ENCODE measurements at places on chromosomes 13 and 19. TPM values are rescaled to one million over a fixed set of nuclear protein-coding genes. Genes with fewer than 3 reads are reported as not detected.

GRCh38 chr19:1854542-1855039, 6.3 kb upstream of the REXO1 start:
- no peaks in the 10 kb centered on the region for H3K36me3 ChIP-seq
- H3K27me3 ChIP-seq = no peaks in the 10 kb centered on the region
- no peak for DNase-seq
- no peak overlapping the region for H3K4me3 ChIP-seq

DNA sequence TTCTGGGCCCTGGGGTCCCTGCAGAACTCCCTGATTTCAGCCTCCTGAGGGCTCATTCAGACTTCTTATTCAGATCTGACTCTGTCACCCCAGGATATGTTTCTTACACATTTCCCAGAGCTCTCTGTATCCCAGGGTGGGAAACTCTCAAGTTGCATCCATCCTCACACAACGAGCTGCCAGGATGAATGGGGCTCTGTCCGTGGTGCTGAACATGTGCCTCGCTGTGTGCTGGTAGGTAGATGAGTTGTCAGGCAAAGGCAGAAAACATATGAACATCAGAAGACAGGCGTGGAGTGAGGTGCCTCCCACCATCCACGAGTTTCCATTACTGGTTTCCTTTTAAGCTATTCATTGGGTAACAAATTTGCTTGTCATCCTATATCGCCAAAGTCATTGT, 11.4 kb upstream of the IGFL1 start:
- H3K4me3 ChIP-seq = no peak overlapping the region
- DNase-seq = no peak
- H3K36me3 ChIP-seq = no peaks in the 10 kb centered on the region
- H3K27me3 ChIP-seq = peaks cover 22% of the 10 kb centered on the region
- no peak overlapping the region for H3K27ac ChIP-seq

GRCh38 chr19:4594201-4594600, 34.7 kb upstream of the SEMA6B start:
- no peak overlapping the region for H3K27ac ChIP-seq
- H3K4me3 ChIP-seq = no peak overlapping the region
- DNase-seq = no peak
- peaks cover 35% of the 10 kb centered on the region for H3K27me3 ChIP-seq
- H3K4me1 ChIP-seq = peaks cover 5% of the 10 kb centered on the region

- H3K4me3 ChIP-seq = no peak overlapping the region
- no peaks in the 10 kb centered on the region for H3K36me3 ChIP-seq
- H3K4me1 ChIP-seq = no peaks in the 10 kb centered on the region
- H3K27ac ChIP-seq = no peak overlapping the region
- H3K27me3 ChIP-seq = peaks cover 13% of the 10 kb centered on the region
Observed at GRCh38 chr19:55197528-55197927, 11.8 kb downstream of the PTPRH start.

Gene PSMD8
- total RNA-seq = 162 TPM

DNA sequence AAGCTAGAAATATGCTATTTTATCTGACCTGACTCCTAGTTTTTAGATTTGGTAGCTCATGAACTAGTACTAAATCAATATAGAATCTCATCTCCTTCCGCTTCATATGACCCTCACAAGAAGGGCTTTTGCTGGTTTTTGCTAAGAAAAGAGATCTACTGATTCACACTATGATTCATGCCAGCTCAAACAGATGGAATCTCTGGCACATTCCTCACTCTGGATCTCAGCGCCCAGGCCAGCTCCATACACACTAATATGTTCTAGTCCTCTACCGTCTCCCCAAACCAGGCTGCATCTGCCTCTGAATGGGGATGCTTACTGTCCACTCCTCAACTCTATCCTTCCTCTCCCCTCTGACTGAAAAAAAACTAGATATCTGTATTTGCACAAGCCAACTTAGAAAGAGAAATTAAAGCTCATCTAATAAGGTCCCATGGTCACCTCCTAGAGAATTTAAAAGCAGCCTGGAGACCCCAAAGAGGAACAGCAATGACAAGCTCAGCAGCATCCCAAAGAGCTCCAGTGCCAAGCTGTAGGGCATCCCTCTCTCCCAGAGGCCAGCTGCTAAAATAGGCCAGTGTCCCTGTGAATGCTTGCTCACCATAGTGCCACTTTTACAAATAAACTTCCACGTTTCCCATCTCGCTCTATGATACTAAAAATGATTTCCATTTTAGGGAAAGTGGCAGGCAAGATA, 74.9 kb downstream of the LHFPL6 start:
- H3K4me1 ChIP-seq = peaks cover 58% of the 10 kb centered on the region
- H3K36me3 ChIP-seq = no peaks in the 10 kb centered on the region
- no peak for DNase-seq
- H3K27ac ChIP-seq = peak overlapping the region; percentile 81

Gene F2RL3
- total RNA-seq = 0.08 TPM

DNA sequence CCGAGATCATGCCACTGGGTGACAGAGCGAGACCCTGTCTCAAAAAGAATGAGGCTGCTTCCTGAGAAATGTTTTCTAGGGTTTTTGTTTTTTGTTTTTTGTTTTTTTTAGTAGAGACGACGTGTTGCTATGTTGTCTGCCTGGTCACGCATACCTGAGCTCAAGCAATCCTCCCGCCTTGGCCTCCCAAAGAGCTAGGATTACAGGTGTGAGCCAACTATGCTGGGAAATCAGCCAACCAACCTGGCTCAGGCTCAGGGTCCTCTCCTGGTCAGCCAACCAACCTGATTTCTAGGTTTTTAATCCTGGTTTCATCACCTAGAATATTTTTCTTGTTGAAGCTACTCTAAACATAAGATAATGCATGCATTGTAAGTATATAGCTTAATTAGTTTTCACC, 7.8 kb downstream of the DHX34 start:
- no peak overlapping the region for H3K4me3 ChIP-seq
- H3K36me3 ChIP-seq = peaks cover 60% of the 10 kb centered on the region
- H3K27ac ChIP-seq = no peak overlapping the region
- no peaks in the 10 kb centered on the region for H3K4me1 ChIP-seq
- no peak for DNase-seq

Gene OVOL3
- not detected for total RNA-seq

DNA sequence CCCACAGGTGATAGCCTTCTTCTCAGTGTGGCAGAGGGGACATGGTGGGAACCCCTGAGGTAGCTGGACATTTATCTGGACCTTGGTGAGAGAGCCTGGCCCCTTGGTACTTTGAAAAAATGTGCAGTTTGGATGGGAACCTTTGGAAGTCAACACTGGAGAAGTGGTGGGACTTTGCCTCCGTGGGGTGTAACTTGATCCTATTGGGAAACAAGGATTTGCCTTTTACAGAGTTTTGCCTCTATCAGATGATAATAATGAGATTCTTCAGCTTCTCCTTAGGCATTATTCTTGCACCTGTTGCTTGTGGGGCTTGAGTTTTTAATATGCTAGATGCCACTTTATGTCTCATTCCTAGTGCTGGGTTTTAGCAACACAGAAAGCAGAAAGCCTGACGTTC, 99.0 kb downstream of the ERCC5 start:
- H3K27ac ChIP-seq = no peak overlapping the region
- no peak overlapping the region for H3K4me3 ChIP-seq
- no peaks in the 10 kb centered on the region for H3K4me1 ChIP-seq
- H3K36me3 ChIP-seq = no peaks in the 10 kb centered on the region
- H3K27me3 ChIP-seq = peaks cover 39% of the 10 kb centered on the region
- no peak for DNase-seq

DNA sequence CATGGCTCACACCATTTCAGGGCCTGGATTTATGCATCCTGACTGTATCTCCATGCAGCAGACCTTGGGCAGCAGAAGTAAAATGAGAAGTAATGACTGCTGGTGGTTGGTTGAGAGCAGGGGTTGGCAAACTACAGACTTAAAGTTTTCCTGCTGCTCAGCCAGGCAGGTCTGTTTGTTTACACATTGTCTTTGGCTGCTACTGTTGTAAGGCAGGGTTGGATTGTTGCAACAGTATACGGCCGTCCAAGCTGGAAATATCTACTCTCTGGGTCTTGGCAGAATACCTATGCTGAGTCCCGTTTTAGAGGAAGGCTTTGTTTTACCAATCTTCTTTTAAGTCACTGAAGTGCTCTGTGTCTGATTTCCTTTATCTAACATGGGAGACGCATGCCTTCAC, 13.5 kb downstream of the SNRNP70 start:
- no peak overlapping the region for H3K4me3 ChIP-seq
- peaks cover 40% of the 10 kb centered on the region for H3K36me3 ChIP-seq
- no peak for DNase-seq

- no peak overlapping the region for H3K27ac ChIP-seq
- no peaks in the 10 kb centered on the region for H3K4me1 ChIP-seq
- no peak for DNase-seq
- H3K27me3 ChIP-seq = no peaks in the 10 kb centered on the region
Observed at GRCh38 chr13:79141082-79141481, 265.0 kb downstream of the RBM26 start.

DNA sequence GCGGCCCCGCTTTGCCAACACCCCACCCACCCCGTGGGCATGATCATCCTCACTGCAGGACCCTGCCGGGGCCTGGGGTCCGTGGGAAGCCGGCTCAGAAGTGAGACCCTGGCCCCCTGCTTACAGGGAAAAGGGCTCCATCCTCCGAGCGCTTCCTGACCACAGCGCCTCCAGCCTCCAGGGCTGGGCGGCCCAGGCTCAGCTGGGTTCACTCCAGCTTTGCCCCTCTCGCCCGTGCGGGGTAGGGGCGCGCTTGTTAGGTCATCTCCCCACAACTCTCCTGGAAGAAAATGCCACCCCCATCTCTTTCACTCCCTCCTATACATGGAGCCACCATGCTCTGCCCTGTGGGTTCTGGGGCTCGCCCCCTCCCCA, 6.6 kb upstream of the C1QTNF9B start:
- no peaks in the 10 kb centered on the region for H3K36me3 ChIP-seq
- H3K4me1 ChIP-seq = peaks cover 14% of the 10 kb centered on the region
- H3K27me3 ChIP-seq = no peaks in the 10 kb centered on the region
- no peak overlapping the region for H3K27ac ChIP-seq
- DNase-seq = no peak

Gene OR7C1
- total RNA-seq = not detected

DNA sequence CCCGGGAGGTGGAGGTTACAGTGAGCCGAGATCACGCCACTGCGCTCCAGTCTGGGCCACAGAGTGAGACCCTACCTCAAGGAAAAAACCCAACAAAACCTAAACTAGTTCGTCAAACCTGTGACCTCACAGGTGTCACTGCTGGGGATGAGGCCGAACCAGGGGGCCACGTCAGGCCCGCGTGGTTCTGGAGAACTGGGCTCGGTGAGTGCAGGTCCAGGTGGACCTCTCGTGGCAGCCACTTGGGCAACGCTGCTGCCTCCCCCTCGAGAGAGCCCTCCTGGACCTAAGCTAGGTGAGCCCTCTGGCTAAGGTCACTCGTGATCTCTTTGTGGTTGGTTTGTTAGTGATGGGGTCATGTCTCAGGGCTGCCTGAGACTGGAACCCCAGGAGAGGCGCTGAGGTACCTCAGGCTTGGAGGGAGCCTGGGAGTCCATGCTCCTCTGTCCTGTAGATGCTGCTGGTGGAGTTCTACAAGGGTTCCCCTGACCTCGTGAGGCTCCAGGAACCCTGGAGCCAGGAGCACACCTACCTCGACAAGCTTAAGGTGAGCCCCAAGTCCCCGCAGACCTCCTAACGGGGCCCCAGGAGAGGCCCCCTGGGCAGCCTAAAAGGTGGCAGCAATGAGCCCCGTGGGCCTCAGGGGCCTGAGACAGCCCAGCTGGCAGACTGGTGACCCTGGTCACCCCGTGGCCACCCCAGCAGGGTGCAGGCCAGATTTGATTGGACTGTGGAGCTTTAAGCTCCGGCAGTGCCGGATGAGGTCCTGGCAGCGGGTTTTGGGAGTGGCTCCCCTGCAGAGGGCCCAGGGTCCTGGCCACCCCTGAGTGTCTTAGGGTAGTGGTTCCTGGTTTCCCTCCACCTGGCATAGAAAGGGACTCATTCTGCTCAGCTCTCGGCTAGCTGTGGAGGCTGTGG, 15.6 kb downstream of the MPND start:
- H3K36me3 ChIP-seq = peaks cover 12% of the 10 kb centered on the region
- H3K4me1 ChIP-seq = peaks cover 8% of the 10 kb centered on the region
- peak; percentile 80 for DNase-seq
- no peaks in the 10 kb centered on the region for H3K27me3 ChIP-seq

GRCh38 chr13:43661161-43661830, 125.5 kb downstream of the ENOX1 start:
- H3K27me3 ChIP-seq = no peaks in the 10 kb centered on the region
- no peak overlapping the region for H3K4me3 ChIP-seq
- no peak for DNase-seq
- H3K4me1 ChIP-seq = peaks cover 26% of the 10 kb centered on the region

Gene RNASEH2A
- total RNA-seq = 7.6 TPM

DNA sequence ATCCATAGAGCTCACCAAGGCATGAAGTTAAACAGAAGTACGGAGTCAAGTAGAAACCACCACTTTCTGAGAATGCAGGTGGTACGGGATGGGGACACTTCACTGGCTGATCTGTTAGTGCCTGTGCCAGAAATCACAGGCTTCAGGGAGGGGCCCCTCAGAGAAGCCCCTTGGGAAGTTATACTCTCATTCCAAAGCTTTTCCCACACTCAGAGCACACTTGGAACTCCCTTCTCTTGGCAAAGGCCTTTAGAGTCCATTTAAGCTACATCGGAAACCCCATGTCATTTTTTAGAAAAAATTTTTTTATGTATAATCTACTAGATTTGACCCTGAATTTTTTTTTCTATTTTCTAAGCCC, 80.7 kb upstream of the WASF3 start:
- H3K4me1 ChIP-seq = peaks cover 19% of the 10 kb centered on the region
- peak overlapping the region; percentile 75 for H3K27ac ChIP-seq
- peak overlapping the region; percentile 58 for H3K4me3 ChIP-seq

Gene RUBCNL
- 0.78 TPM for total RNA-seq

DNA sequence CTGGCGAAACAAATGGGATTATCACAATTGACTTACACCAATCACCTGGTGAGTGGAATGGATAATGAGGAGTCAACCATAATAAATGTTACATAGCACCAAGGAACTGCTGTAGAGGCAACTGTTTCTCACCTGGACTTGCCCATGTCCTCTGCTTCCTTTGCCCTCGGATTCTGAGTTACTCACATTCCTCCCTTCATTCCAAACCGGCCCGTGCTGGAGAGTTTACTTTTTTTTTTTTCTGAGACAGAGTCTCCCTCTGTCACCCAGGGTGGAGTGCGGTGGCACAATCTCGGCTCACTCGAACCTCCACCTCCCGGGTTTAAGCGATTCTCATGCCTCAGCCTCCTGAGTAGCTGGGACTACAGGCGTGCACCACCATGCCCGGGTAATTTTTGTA, 41.5 kb upstream of the TSC22D1 start:
- no peaks in the 10 kb centered on the region for H3K27me3 ChIP-seq
- DNase-seq = no peak
- H3K4me1 ChIP-seq = peaks cover 12% of the 10 kb centered on the region
- no peaks in the 10 kb centered on the region for H3K36me3 ChIP-seq
- no peak overlapping the region for H3K27ac ChIP-seq

Gene ANKLE1
- 0.99 TPM for total RNA-seq

Gene ZNF135
- 5.5 TPM for total RNA-seq

Gene HAUS8
- 11.6 TPM for total RNA-seq

- H3K36me3 ChIP-seq = no peaks in the 10 kb centered on the region
- no peak overlapping the region for H3K4me3 ChIP-seq
- no peak for DNase-seq
- H3K27me3 ChIP-seq = no peaks in the 10 kb centered on the region
Observed at GRCh38 chr13:109667056-109667455, 119.3 kb downstream of the IRS2 start.

GRCh38 chr19:35629332-35629633, 447 bp downstream of the RBM42 start:
- DNase-seq = no peak
- H3K4me1 ChIP-seq = peaks cover 11% of the 10 kb centered on the region
- peak overlapping the region; percentile 92 for H3K27ac ChIP-seq
- H3K36me3 ChIP-seq = peaks cover 31% of the 10 kb centered on the region
- H3K27me3 ChIP-seq = no peaks in the 10 kb centered on the region
- peak overlapping the region; percentile 96 for H3K4me3 ChIP-seq

GRCh38 chr13:99278200-99278599, 20.0 kb upstream of the GPR18 start:
- H3K4me1 ChIP-seq = peaks cover 21% of the 10 kb centered on the region
- H3K27ac ChIP-seq = no peak overlapping the region
- no peaks in the 10 kb centered on the region for H3K36me3 ChIP-seq
- H3K4me3 ChIP-seq = no peak overlapping the region
- no peaks in the 10 kb centered on the region for H3K27me3 ChIP-seq

Gene SMG9
- total RNA-seq = 64.9 TPM
